ENCODE measurements at places on chromosomes 4 and X. TPM values are rescaled to one million over a fixed set of nuclear protein-coding genes. Genes with fewer than 3 reads are reported as not detected.

- no peak for DNase-seq
These were observed 187.8 kb downstream of the FRAS1 start for GRCh38 chr4:78244705-78245485.

- DNase-seq = no peak
These were observed 6.2 kb upstream of the AFF1 start for GRCh38 chr4:86928400-86929255.

GRCh38 chr4:40516651-40517050 is 113.0 kb downstream of the RBM47 start:
- DNase-seq = no peak

DNA sequence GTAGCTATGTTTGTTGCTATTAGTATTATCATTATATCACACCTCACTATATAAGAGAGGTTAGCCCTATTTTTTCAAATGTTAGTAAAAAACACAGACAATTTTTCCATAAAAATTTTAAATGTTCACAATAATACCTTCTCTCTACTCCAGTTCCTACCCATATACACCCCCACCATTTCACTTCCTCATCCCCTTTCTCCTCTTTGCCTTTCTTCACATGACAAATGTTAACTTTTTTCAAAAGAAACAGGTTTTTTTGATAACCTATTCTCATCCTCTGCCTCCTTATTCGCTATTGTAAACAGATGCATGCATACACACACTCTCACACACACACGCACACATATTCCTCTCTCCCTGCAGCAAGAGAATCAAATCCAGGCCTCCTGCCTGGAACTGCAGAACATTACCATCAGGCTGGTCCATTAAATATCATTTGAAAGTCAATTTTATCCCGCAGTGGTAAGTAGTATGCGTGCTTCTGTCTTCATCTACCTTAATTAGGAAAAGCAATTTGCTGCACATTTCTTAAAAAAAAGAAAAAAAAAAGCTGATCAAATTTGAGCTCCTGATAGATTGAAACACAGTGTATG is 55.5 kb downstream of the MID1IP1 start:
- DNase-seq = no peak

DNA sequence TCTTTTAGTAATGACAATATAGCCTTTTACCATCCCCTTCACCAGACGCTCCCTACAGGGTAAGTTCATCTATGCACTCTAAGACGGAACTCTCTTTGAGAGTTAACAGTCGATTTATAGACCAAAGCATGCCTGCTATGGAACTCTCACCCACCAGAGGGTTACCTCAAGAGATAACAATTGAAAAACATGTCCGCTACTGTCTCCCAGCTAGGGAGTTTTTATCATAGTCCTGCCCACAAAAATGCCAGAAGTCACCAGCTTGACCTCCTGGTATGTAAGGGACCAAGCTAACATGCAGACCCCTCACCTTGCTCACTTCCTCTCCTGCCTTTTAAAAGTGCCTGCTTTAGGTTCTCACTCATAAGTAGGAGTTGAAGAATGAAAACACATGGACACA is 16.7 kb upstream of the YTHDC1 start:
- no peak for DNase-seq

GRCh38 chrX:39676434-39676833 is 421.3 kb downstream of the BCOR start:
- no peak for DNase-seq

The NEK1 gene
- 5.1 TPM for total RNA-seq

- DNase-seq = no peak
These were observed 13.8 kb downstream of the ARAP2 start for GRCh38 chr4:36230534-36230933.

DNA sequence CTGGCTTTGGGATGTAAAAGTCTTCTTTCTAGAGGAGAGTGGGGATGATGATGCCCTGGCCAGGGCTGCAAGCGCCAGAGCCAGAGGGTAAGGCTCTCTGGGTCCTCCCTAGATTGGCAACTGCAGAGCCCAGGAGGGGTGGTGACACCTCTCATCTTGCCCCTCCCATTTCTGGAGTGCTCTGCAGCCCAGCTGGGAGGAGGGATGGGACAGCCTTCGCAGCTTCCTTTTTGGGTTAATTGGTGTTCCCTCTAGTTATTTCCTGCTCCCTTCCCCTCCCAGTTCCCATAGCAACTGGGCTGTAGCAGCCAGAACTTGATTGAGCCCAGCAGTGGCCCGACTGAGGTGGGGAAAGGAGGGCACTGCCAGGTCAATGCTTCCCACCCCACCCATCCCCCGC is 19.2 kb downstream of the NALF2 start:
- no peak for DNase-seq

DNA sequence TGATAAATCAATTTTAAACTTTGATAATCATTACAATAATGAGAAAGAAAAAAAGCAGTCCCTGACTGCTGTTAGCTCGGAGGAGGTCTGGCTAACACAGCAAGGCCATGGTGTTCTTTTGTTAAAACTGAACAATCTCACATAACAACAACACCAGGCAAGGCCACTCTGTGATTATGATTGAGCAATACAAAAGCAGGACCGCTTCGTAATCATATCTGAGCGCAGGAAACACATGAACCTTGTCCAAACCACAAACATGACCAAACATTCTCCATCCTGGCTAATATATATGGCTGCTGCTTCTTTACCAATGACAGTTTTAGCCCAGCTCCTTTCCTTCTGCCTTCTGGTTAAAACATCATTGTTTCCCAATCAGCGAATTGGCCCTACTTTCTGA is 76.8 kb upstream of the DDX53 start:
- no peak for DNase-seq

The MMAA gene
- 20.7 TPM for total RNA-seq

DNA sequence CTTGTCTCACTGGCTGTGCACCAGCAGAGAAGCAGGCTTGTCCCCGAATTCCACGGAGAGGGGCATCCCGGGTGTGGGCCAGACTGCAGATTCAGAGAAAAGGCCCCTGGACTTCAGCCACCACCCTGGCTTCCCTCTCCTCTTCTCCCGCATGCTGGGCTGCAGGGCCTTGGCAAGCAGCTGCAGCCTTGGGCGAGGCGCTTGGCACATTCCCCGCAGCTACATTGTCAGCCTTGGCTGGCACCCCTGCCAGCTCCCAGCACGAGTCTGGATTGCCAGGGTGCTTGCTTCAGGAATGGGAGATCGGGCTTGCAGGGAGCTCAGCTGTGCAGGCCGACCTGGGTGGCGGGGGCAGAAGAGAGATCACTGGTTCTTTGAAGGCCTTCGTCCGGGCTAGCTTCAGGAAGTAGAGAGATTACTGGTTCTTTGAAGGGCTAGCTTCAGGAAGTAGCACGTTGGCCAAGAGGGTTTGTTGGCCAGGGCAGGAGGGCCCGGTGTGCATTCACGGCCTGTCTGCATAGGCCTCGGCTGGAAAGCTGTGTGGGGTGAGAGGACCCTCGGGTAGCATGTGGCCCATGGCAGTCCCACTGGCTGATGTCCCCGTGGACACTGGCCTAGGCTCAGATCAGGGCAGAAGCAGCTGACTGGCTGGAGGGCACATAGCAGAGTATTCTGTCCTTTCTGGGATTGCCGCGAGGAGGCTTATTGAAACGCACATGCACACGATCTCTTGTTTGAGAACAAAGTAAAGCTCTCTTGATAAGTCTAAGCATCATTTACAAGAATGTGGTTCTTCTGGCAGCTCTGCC is 2.7 kb downstream of the ABCD1 start:
- peak; percentile 82 for DNase-seq

- no peak for DNase-seq
These were observed 69.9 kb upstream of the FBXW7 start for GRCh38 chr4:152605641-152606335.

DNA sequence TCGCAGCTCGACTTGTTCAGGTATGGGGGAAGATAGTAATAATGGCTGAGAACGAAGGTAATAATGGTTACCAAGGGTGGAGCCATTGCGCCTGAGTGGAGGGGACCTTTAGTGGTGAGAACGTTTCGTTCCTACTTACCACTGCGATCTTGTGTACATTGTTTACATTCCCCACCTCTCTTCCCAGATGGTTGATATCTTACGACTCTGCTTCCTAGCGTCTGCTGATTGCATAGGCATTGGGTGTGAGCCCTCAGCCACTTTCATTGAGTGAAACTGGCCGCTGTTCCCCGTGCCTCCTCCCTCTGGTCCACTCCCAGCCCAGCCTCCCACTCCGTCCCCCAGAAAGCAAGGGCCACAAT is 850 bp downstream of the IGBP1 start:
- DNase-seq = peak; percentile 33

Data from left lobe of liver (tissue), 2 donors.